A549 treated with RU486 at 1 μM for 4 hours (cell line): ENCODE measurements at places on chromosomes 4 and X. TPM values are rescaled to one million over a fixed set of nuclear protein-coding genes. Genes with fewer than 3 reads are reported as not detected.

The SMR3A gene
- total RNA-seq = not detected in 5 replicates

The TTC29 gene
- total RNA-seq = not detected in 5 replicates

The F8A1 gene
- 64.5 to 112 TPM (median 105 TPM) in 5 replicates for total RNA-seq

The CSAG2 gene
- total RNA-seq = not detected in 5 replicates

The AMTN gene
- 0.13 TPM in 1 of 5 replicates, not detected in the others for total RNA-seq

The TMEM255A gene
- total RNA-seq = 0.06 to 0.14 TPM (median 0.08 TPM) in 5 replicates

The CT45A5 gene
- 0.26 TPM in 1 of 5 replicates, not detected in the others for total RNA-seq

The APLN gene
- total RNA-seq = 0.73 to 1.2 TPM (median 0.89 TPM) in 5 replicates

The PGAM4 gene
- total RNA-seq = 0.44 to 0.66 TPM (median 0.53 TPM) in 4 of 5 replicates, not detected in the other

The VCX3A gene
- total RNA-seq = not detected in 5 replicates

The SLC9B1 gene
- 0.10 TPM in 1 of 5 replicates, not detected in the others for total RNA-seq

The SOX3 gene
- not detected in 5 replicates for total RNA-seq

The GAGE12H gene
- total RNA-seq = not detected in 5 replicates

The PPBP gene
- 0.20 to 0.21 TPM in 2 of 5 replicates, not detected in the others for total RNA-seq

The PRKG2 gene
- total RNA-seq = 0.31 to 1.2 TPM (median 0.91 TPM) in 5 replicates

The PDE6B gene
- not detected in 5 replicates for total RNA-seq

The ADH1A gene
- not detected in 5 replicates for total RNA-seq

The UNC5C gene
- total RNA-seq = 0.02 TPM in 1 of 5 replicates, not detected in the others

The UGT2B17 gene
- total RNA-seq = not detected in 5 replicates

The TCEAL5 gene
- not detected in 5 replicates for total RNA-seq

The GNRHR gene
- total RNA-seq = not detected in 5 replicates

The SPANXD gene
- 0.42 TPM in 1 of 5 replicates, not detected in the others for total RNA-seq

The FAM47A gene
- not detected in 5 replicates for total RNA-seq

The PAK3 gene
- 0.02 to 0.03 TPM in 2 of 5 replicates, not detected in the others for total RNA-seq

The RHOXF2 gene
- total RNA-seq = not detected in 5 replicates

The SFRP2 gene
- total RNA-seq = not detected in 5 replicates

The NAA11 gene
- total RNA-seq = not detected in 5 replicates

The GPR50 gene
- total RNA-seq = 0.07 to 0.24 TPM (median 0.12 TPM) in 5 replicates

The FRMD7 gene
- not detected in 5 replicates for total RNA-seq

The AMOT gene
- 0.05 TPM in 1 of 5 replicates, not detected in the others for total RNA-seq

The EDNRA gene
- 0.30 to 0.62 TPM (median 0.31 TPM) in 5 replicates for total RNA-seq

The KDR gene
- total RNA-seq = not detected in 5 replicates
